Activated CD8-positive, alpha-beta memory T cell treated with anti-CD3 and anti-CD28 coated beads for 48 hours (primary cell): ENCODE measurements at places on chromosomes 16 and 17.

DNA sequence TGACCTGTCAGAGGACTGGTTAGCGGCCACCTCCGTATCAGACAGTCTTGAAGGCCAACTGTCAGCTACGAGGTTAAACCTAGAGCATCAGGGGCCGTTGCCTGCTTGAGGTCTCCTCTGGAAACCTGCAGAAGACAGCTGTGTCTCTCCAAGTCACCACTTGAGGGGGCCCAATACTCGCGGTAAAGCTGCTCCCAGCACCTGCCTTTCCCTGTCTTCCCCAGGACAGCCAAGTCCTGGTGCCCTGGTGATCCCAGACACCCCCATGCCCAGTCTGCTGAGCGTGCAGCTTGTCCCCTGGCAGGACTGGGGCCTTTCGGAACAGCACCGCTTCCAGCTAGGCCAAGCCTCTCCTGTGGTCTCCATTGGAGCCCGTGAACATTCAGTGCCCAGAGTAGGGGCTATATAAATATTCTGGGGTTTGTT lies 80.1 kb downstream of the DNAH17 start:
- DNase-seq: no peak

GRCh38 chr17:18314059-18314730 lies 599 bp downstream of the TOP3A start:
- no peak for DNase-seq

DNA sequence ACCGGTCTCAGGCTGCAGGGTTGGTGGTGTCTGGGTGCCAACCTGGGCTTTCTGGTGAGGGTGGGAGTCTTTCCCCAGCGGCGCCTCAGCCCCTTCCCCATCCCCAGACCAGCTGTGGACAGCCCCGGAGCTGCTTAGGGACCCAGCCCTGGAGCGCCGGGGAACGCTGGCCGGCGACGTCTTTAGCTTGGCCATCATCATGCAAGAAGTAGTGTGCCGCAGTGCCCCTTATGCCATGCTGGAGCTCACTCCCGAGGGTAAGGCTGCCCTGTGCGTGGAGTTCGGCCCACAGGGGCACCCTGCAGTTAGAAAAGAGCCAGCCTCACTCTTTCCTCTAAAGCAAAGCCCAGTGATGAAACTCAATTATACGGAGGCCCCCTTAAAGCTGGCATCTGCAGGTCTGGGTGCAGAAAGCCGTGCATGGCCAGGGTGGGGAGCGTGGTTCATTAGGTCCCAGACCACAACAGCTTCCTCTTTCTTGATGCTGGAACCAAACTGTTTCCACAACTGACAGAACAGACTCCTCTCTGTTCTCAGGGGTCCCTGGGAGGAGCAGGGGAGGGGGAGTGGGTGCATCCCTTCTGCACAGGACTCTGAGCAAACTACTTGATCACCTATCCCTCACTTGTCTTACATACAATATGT lies 10.7 kb downstream of the GUCY2D start:
- DNase-seq: no peak

GRCh38 chr16:70254965-70255286 lies 3.2 kb upstream of the EXOSC6 start:
- DNase-seq: no peak

- peak; percentile 14 for DNase-seq
Observed at GRCh38 chr17:6753006-6753445, 2.8 kb upstream of the XAF1 start.

DNA sequence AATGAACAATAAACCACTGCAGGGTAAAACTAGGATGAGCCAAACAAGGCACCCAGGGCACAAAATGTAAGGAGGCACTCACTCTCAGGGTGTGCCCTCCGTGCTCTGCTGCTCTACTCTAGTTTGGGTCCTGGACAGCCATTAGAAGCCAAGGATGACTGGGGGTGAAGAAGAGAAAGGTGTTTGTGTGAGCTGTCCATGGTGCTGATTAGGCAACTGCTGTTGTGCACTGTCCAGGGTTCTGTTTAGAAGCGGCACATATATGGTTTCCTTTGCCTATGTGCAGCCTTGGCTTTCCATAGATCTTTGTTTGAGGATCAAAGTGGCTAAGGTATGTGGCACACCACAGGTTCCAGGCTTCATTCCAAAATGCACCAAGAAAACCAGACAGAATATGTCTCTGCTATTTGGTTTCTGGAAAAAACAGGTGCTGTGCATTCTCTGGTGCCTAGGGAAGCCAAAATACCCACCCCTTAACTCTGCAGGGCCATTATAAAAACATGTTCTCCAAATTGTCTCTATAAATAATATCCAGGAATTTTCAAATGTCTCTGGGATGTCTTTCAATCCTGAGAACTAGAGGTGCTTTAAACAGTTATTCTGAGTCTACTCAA lies 123.5 kb downstream of the CBLN1 start:
- DNase-seq: no peak

- peak; percentile 70 for DNase-seq
Observed at GRCh38 chr16:27313422-27314160, at the start of gene IL4R. Gene IL4R, plus strand, starts transcription at chr16:27313974. Its CDS starts 26,230 bp downstream, at chr16:27340204.

- no peak for DNase-seq
Observed at GRCh38 chr17:46097497-46097896, 95.7 kb downstream of the KANSL1 start.

- DNase-seq: no peak
Observed at GRCh38 chr17:7915179-7915610, 894 bp downstream of the RNF227 start.

DNA sequence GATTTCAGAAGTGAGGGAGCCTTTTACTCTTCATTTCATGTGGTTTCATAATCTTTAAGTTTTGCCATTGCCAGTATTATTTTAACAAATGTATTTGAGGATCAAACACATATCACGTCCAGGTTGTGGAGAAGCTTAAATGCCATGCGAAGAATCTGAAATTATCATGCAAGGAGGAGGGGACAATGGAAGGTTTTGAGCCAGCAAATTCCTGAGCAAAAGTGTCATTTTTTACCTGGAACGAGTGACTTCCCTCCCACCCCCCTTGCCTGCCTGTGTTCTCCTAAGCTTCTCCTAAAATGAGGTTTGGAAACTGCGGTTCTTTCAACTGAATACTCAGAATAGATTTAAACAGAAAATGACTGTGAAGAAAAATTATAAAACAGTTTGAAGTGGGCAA lies 77.6 kb downstream of the C16orf95 start:
- no peak for DNase-seq

DNA sequence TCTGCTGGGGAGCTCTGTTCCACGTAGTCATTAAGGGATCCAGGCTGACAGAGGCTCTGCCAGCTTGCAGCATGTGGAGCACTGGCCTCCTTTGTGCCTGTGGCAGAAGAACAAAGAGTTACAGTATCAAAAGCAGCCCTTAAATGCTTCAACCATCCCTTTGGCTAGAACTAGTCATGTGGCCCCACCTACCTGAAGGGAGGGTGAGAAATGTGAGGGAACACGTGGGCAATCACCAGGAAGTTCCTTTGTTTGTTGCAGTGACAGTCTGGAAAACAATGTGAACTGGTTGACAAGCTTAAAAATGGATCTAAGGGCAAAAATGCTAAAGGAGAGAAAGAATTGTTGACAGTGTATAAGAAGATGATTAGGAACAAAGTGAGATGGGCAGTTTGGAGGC lies 290.4 kb upstream of the HSBP1 start:
- no peak for DNase-seq

GRCh38 chr17:3043737-3044365 lies 19.6 kb downstream of the OR1D5 start:
- no peak for DNase-seq

DNA sequence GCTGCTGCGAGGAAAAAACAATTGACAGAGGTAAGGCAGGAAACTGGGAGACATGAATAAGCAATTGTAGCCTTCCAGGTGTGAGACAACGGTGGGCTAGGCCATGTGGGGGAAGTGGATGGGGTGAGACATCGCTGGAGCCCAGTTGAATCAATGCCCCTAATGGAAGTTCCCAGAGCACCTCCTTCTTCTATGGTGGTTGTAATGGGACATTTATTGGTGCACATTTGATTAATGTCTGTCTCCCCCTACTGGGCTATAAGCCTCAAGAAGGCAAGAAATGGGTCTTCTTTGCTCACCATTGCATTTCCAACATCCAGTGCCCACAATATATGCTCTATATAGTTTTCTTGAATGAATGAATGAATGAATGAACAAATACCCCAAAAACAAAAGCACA lies 22.7 kb upstream of the CD300E start:
- no peak for DNase-seq

DNA sequence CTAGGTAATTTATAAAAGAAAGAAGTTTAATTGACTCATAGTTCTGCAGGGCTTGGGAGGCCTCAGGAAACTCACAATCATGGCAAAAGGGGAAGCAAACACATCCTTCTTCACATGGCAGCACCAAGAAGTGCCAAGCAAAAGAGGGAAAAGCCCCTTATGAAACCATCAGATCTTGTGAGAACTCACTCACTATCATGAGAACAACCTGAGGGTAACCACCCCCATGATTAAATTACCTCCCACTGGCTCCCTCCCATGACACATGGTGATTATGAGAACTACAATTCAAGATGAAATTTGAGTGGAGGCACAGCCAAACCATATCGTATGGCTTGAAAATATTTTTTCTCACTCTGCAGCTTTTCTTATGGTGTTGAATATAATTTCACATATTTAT lies 151.7 kb downstream of the ANKFN1 start:
- DNase-seq: no peak

- DNase-seq: no peak
Observed at GRCh38 chr16:85570213-85570734, 42.8 kb upstream of the GSE1 start.

- no peak for DNase-seq
Observed at GRCh38 chr17:31067691-31068184, 27.0 kb upstream of the NF1 start.

GRCh38 chr16:72277749-72278148 lies 105.8 kb upstream of the PMFBP1 start:
- DNase-seq: no peak

- no peak for DNase-seq
Observed at GRCh38 chr16:11128211-11129141, 127.5 kb downstream of the SOCS1 start.

DNA sequence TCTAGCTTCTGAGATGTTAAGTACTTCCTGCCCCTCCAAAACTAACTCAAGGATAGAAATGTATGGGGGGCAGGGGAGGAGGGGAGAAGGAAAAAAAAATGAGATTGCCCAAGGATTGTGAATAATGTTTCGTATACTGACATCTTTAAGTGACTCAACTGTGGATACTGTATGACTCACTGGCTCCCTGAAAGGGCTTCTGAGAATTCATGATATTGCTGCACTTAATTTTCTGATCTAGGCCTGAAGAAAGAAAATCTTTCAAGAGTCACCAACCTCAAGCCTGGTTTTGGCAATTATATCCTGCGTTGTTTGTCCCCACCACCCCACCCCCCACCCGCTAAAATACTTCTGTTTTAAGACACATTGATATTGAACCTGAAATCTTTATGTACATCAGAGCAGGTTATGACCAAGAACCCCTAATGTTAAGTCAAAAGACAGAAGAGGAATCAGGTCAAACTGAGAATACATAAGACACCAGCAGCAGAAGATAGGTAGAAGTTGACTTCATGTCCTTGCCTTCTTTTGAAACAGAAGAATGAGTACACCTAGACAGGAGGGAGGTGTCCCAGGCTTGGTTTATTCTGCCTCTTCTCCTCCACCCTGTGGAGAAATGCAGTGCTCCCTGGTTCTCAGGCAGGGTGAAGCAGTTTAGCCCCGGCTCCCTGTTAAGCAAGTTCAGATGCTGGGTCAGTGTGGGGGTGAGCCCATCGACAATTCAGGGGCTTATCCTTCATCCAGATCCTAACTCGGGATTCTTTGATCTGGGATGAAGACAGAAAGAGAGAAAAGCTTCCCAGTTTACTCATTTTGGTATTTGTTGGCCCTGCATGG lies 3.3 kb upstream of the FBXL20 start:
- DNase-seq: no peak

DNA sequence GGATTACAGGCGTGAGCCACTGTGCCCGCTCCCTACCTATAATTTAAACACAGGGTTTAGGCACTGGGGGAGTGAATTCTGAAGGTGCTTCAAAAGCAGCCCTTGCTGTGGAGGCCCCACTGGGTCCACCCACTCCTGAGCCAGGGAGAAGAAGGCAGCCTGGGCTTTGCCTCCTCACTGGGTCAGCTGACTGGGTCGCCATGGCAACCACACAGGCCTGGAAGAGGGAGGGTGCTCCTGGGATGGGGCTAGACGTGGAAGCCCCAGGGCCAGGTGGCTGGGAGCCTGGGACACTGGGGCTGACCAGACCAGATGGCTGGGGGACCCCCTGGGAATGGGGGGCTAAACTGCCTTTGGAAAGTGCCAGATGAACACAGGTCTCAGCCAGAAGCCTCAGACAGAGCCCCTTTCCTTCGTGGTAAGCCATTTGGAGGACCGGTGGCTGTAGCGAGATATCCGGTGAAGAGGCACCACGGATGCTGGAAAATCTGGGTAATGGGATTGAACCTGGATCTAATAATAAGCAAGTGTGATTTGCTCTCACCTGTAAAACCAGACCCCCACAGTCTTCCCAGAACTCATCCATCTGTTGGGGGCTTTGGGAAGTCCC lies 32.9 kb downstream of the TRARG1 start:
- no peak for DNase-seq

GRCh38 chr16:50457423-50457822 lies 88.6 kb upstream of the BRD7 start:
- DNase-seq: no peak

DNA sequence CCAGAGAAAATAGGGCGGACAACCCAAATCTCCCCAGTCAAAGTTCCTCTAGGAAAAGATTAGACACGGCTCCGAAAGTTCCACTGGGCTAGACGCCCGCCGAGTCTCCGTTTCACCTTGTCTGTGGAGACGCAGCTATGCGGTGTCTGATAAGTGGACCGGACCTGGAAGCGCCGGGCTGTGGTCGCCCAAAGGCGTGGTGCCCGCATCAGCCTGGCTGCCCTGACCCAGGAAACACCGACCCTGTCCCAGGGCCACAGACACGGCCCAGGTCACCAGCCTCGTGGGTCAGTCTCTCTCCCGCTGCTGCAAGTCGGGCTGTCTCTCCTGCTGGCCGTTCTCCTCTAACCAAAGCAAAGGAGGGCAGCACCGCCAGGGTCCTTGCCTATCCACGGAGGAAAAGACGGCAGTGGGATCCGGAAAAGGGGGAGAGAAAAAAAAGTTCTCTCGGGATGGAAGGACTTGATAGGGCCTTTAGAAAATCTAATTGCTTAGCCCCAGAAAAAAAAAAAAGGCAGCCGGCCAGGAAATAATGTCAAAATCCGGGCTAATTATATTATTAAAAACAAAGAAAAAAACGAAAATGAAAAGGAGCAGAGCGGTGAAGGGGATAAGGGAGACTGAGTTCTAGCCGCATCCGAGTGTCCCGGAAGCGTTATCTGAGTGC lies 13.9 kb upstream of the FOXF1 start:
- no peak for DNase-seq

DNA sequence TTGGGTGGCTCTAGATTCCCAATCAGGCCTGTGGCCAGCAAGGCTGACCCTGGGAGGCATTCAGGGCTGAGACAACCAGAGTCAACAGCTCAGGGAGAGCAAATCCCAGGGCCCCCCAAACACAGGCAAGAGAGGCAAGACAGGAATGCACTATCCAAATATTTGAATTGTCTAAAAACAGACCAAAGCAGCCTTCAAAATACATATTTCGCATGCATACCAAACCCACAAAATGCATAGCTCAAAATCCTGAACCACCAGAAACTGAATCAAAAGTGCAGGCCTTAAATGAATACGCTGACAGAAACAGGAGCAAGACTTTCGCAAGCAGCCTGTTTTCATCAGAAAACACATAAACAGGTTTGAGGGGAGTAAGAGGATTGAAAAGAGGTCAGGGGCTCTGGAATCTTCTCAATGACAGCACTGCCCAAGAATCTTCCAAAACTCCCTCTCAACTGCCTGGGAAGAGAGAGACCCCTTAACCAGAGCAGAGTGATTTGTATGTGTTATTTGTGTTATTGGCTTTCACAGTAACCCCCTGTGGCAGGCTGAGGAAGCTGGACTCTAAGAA lies 213.6 kb upstream of the CDH5 start:
- DNase-seq: no peak

GRCh38 chr16:62638964-62639870 lies 603.0 kb upstream of the CDH8 start:
- DNase-seq: no peak
